ENCODE measurements at places on chromosomes 3 and 15.

- no peak for DNase-seq
Measured at GRCh38 chr3:115113367-115113766, 33.7 kb downstream of the ZBTB20 start.

DNA sequence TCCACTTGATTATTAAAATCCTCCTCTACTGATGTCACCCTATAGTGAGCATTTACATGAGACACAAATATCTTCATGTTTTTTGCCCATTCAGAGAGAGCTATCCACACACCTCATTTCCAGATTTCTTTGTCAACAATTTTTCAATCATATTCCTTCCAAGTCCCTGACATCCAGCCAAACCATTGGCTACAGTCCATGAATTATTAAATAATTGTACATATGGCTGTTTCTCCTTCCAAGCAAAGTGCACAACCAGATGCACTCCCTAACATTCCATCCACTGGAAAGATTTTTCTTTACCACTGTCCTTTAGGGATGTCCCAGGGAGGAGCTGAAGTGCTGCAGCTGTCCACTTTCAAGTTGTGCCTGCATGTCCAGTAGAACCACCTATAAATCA, 328.0 kb upstream of the MDFIC2 start:
- DNase-seq, result no peak

- no peak for DNase-seq
Measured at GRCh38 chr3:194951931-194952582, 266.4 kb downstream of the FAM43A start.

- DNase-seq, result no peak
Measured at GRCh38 chr3:87410110-87410509, 133.7 kb upstream of the POU1F1 start.

GRCh38 chr3:126551839-126552687, 6.7 kb downstream of the C3orf22 start:
- DNase-seq, result no peak

DNA sequence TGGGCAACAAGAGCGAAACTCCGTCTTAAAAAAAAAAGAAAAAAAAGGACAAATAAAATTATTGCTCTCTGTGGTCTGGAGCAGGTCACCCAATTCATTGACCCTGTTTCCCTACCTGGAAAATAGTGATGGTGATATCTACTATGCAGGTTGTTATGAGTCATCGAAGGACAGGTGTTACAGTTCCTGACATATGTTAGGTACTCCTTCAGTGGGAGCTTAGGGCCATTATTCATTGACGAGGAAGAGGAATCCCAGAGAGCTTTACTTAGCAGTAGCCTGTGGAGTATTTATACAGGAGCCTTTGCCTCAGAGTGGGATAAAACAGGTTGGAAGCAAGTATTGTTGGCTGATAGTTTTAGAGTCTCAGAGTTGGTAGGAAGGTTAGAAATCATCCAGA, 74.5 kb downstream of the SLC7A14 start:
- no peak for DNase-seq

DNA sequence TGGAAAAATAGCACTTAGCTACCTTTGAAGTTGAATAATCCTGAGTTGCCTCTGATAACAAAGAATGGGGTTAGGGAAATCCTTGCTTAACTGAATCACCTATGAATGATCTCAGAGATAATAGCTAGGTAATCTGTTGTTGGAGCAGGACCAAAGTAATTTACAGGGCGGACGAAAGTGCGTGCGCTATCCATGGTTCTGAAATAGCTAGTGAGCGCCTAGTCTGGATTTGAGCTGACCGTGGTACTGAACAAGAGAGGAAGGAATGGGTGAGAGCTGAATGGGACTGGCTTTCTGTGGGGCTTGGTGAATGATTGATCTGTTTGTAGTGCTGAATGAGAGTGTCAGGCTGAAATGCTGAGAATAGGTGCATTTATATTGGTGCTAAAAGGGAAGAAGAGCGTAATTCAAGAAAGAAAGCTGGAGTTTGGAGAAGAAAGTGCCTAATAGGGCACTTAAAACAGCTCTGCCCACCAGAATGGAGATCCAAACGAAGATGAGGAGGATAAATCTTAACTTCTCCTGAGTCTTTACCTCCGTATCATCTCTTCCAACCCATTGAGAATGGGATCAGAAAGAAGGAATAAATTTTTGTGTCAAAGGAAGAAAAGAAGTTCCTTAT, 10.1 kb downstream of the SCN10A start:
- DNase-seq, result no peak

DNA sequence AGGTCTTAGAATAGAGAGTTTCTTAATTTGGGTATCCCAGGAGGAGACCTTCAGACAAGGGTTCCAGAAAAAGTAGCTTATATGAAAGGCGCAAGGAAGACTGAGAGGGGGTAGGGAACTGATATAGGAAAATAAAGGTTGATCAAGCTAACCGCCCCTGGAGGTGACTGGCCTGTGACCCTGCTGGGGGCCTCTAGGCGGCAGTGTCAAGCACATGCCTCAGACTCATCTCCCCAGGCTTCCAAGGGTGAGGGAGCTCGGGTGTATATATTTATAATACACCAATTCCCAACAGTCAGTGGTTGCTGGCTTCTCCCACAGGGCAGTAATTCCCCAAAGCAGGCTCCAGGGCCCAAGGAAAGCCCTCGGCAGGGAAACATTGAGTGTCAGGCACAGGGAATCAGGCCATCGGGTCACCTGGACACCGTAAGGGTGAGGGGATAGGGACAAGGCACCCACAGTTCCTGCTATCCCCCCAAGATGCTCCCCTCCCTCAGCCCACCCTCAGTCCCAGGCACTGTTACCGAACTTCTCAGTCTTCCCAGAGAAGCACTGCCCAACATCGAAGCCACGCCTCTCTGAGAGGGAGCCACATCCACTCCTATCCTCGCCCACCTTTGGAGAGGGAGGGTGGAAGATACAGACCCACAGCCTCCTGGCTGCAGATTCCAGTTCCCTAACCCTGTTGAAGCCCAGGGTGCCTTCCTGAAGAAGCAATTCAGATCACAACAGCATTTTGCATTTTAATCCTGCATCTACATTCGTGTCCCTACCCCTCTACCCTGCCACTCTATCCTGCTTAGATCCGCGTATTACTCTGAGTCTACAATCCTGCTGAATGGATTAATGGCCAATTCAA, 19.5 kb upstream of the CAV3 start:
- DNase-seq, result no peak

GRCh38 chr15:87570206-87570605, 686.3 kb downstream of the NTRK3 start:
- no peak for DNase-seq

GRCh38 chr3:71028184-71028583, 555.3 kb downstream of the FOXP1 start:
- no peak for DNase-seq

GRCh38 chr3:137171834-137172603, 214.2 kb downstream of the IL20RB start:
- DNase-seq, result no peak

DNA sequence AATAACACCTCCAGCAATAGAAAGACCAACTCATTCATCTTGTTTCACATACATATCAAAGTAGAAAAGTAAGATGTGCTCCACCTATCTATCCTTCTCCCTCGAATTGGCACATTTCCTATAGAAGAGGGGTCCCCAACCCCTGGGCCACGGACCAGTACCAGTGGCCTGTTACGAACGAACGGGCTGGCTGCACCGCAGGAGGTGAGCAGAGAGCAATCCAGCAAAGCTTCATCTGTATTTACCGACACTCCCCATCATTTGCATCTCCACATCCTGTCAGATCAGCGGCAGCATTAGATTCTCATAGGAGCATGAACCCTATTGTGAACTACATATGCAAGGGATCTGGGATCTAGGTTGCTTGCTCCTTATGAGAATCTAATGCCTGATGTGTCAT, 95.0 kb upstream of the CGNL1 start:
- no peak for DNase-seq

DNA sequence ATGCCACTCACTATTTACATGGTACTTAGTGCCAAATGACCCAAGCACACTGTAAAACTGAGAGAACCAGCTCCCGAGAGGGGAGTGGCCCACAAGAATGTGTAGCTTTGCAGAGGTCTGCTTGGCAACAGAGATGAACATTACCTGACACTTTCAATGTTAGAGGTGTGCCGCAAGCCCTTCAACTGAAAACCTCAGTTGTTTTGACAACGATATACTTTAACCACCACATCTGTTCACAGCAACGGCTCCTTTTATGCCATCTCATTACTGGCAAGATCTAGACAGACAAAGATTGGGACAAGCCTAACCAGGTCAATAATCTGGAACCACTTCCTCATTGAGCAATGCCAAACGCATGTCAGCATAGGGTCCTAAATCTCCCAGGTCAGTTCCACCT, 23.7 kb downstream of the NEK10 start:
- DNase-seq, result no peak

GRCh38 chr3:59709702-59710553, 660.1 kb upstream of the CFAP20DC start:
- no peak for DNase-seq

GRCh38 chr3:120831066-120831465, 76.9 kb upstream of the STXBP5L start:
- no peak for DNase-seq

- no peak for DNase-seq
Measured at GRCh38 chr15:98730860-98731711, 82.7 kb downstream of the IGF1R start.

DNA sequence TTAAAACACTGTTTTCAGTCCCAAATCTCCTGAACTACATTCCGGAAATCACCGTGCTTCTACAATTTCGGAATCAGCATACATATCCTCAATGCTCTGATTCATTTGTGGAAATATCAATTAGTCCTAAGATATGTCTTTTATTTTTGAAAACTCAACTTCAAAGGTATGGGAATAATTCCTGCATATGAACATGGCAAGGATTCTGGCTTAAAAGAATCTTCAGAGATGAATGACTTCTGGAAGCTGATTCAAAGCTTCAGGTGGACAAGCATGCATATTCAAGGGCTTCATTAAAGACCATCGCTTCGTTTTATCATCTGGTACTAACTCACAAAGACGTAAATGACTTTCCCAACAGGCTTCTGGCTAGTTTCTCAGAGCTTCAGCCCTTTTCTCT, 246.0 kb upstream of the LRRN1 start:
- no peak for DNase-seq

- no peak for DNase-seq
Measured at GRCh38 chr3:57007521-57008460, 52.7 kb upstream of the SPATA12 start.

- DNase-seq, result no peak
Measured at GRCh38 chr3:117846238-117846637, 1136.7 kb downstream of the TUSC7 start.

GRCh38 chr3:21752749-21753347, 1.8 kb upstream of the ZNF385D start:
- DNase-seq, result no peak

Data from activated CD4-positive, CD25-positive, alpha-beta regulatory T cell (primary cell).